ENCODE measurements at places on chromosomes 13 and 19.

GRCh38 chr13:32881074-32881776 lies 135.0 kb upstream of the KL start:
- DNase-seq: peak; percentile 22

DNA sequence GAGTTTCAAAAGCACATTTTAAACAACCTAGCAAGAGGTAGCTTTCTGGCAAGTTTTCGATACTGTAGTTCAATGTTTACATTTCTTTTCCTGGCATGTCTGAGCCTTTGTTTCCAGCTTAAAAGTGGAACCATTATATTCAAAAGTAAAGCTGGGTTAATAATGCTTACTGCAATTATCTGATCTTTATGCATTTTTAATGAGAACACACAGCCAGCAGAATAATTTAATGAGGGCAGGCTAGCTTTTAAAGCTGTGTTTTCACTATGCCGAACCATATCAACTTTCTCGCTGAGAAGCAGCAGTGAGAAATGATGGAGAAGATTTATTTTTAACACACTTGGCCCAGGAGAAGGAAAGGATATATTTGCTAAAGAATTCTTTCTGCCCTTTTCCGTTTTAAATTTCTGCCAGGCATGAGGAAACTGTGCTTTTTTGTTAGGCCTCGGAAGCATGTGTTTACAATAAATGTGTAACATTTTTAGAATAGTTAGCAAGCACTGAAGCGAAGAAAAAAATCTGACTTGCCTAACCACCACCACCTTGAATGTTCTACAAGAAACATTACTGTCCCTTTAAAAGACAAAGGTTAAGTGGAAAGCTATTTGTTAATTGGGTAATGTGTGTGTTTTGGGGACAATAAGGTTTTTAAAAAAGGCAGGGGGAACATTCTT lies 1.0 kb downstream of the MBNL2 start:
- DNase-seq: no peak

DNA sequence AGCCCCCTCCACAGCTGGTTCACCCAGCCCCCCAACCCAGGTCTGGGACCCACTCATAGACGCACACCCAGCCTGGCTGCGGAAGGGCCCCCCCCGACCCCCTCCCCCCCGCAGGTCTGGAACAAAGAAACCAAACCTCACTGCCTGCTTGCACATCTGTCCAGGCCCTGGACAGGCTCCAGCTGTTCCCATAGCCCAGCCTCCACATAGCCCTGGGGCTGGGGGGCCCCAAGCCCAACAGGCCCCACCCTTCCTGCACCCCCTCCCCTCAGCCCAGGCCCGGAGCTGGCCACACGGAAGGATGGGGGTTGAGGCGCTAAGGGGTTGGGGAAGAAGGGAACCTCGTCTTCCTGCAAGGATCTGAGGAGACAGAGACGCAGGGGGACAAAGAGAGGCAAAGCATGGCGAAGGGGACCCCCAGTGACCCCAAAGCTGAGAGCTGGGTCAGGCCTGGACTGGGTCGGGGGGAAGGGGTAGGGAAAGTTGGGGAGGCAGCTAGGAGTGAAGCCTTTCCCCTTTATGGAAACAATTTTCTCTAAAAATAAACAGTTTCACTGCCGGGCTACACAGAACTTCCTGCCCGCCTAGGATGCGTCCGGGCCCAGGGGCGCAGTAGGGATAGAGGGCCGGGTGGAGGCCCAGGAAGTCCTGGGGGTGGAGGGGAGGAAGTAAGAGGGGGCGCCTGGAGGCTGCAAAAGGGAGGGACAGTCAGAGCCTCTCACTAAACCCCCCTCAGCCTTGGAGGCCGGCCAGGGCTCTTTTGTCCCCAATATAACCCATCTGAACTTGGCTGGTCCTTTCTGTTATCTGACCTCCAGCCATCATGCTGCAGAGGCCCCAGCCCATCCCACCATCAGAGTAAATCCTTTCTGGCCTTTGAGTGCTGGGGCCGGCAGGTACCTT lies 2.4 kb downstream of the KANK2 start:
- DNase-seq: peak; percentile 53

DNA sequence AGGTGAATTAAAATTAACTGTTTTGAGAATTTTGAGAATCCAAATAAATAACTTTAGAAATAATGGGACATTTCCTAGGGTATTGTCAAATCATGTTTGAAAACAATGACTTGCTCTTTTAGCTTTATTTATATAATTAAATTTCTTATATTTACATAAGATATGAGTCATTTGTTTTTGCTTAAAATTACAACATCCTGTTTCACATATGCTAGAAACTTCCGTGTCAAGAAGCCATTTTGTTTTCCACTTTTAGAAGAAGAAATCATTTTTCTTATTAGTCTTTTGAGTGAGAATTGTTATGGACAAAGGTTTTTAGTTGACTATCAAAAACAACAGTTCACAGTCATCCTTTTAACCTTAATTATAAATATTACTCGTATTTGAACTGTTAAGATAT lies 48.2 kb downstream of the DPY19L3 start:
- no peak for DNase-seq

- no peak for DNase-seq
These were observed 175.0 kb downstream of the URI1 start for GRCh38 chr19:30116984-30117555.

- no peak for DNase-seq
These were observed 65.3 kb upstream of the ZNF681 start for GRCh38 chr19:23823952-23824389.

DNA sequence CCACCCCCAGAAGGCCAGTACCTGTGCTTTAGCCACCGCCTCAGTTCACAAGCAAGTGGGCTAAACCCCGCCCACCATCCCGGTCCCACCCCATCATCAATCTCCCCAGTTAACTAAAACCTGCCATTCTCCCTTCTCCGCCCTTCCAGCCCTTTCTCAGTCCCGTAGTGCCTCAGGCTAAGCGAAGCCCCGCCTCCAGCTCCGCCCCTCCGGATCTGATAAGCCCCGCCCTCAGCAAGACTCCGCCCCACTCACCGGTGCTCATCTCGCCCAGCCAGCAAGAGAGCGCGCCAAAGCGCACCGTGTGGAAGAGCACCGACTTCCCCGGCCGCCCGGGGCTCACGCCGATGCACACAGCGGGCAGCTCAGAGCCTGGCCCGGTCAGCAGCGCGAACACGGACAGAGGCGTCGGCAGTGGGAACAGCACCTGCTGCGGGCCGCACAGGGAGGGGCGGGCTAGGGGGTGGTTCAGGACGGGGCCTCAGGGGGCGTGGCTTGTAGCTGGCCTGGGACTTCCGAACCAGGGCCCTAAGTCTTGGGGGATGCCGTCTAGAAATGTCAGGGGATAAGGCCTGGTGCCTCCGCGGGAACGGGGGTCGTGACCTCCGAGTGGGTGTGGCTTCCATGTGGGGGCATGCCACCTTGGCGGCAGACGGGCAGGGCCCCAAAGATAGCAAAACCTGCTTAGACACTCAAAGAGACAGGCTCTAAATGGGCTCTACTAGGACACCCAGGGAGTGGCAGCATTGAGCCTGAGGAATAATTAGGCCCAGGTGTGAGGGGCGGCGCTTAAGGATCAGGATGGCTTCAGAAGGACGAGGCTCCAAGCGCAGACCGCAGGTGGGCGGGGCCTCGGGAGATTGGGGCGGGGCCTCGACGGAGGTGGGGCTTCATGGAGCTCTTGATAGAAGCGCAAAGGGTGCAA lies 21.4 kb downstream of the MAP4K1 start:
- peak; percentile 50 for DNase-seq

- peak; percentile 25 for DNase-seq
These were observed 96.2 kb downstream of the LHFPL6 start for GRCh38 chr13:39506559-39507390.
